ENCODE measurements at places on chromosomes 3 and 15. TPM values are rescaled to one million over a fixed set of nuclear protein-coding genes. Genes with fewer than 3 reads are reported as not detected.

The EIF2A gene
- 128 TPM for total RNA-seq

The ILDR1 gene
- not detected for total RNA-seq

The FOXB1 gene
- total RNA-seq = 9.1 TPM

The CLDN18 gene
- 0.16 TPM for total RNA-seq

The CYP8B1 gene
- total RNA-seq = 0.14 TPM

The FBXW12 gene
- 0.31 TPM for total RNA-seq

The SEMA3F gene
- total RNA-seq = 3.6 TPM

The MUC4 gene
- total RNA-seq = 0.32 TPM

The CKMT1B gene
- 1.4 TPM for total RNA-seq

The SPATA12 gene
- total RNA-seq = 0.21 TPM

The NT5DC2 gene
- 156 TPM for total RNA-seq

The SLC22A14 gene
- total RNA-seq = 0.51 TPM

The GPR62 gene
- total RNA-seq = 0.43 TPM

The KCNAB1 gene
- total RNA-seq = 2.8 TPM

The OXTR gene
- 0.63 TPM for total RNA-seq

The C2CD4A gene
- total RNA-seq = 0.09 TPM

The PFKFB4 gene
- 9.6 TPM for total RNA-seq

The ADGRG7 gene
- total RNA-seq = not detected

The P2RY13 gene
- total RNA-seq = 1.8 TPM

The PLSCR5 gene
- not detected for total RNA-seq

The NR2E3 gene
- total RNA-seq = 0.31 TPM

The GOLGA8R gene
- 3.7 TPM for total RNA-seq

The SLC28A2 gene
- 0.18 TPM for total RNA-seq

The EAF2 gene
- total RNA-seq = 3.7 TPM

The C3orf20 gene
- total RNA-seq = 0.29 TPM

The ROPN1 gene
- total RNA-seq = 0.52 TPM

The LHFPL4 gene
- 8.6 TPM for total RNA-seq

The IMPG2 gene
- 1.3 TPM for total RNA-seq

The FBN1 gene
- total RNA-seq = 7.8 TPM

The STRA6 gene
- 1.7 TPM for total RNA-seq

The PRSS50 gene
- total RNA-seq = not detected

The SCAP gene
- 47.8 TPM for total RNA-seq

The ALDH1A2 gene
- total RNA-seq = 0.21 TPM

The GOLGA8J gene
- total RNA-seq = 0.32 TPM

The TPRG1 gene
- 0.31 TPM for total RNA-seq

The ATP13A5 gene
- 0.64 TPM for total RNA-seq

The THRB gene
- total RNA-seq = 0.77 TPM

All from motor neuron (in vitro differentiated cells).